ENCODE measurements at places on chromosomes 4 and X.

GRCh38 chr4:121794505-121795188 lies 6.5 kb upstream of the EXOSC9 start:
- DNase-seq: no peak

DNA sequence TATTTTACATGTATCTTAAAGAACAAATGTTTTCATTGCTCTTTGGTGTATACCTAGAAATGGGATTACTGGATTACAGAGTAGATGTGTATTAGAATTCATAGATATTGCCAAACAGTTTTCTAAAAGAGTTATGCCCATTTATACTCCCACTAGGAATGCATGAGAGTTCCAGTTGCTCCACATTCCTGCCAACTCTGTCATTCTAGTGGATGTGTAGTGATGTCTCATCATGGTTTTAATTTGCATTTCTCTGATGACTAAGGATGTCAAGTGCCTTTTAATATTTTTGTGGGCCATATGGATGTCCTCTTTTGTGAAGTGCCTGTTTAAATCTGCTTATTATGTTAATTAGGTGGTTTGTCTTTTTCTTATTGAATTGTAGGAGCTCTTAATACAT lies 65.6 kb upstream of the BMP2K start:
- no peak for DNase-seq

- no peak for DNase-seq
Observed at GRCh38 chrX:10135561-10136399, 21.0 kb upstream of the CLCN4 start.

DNA sequence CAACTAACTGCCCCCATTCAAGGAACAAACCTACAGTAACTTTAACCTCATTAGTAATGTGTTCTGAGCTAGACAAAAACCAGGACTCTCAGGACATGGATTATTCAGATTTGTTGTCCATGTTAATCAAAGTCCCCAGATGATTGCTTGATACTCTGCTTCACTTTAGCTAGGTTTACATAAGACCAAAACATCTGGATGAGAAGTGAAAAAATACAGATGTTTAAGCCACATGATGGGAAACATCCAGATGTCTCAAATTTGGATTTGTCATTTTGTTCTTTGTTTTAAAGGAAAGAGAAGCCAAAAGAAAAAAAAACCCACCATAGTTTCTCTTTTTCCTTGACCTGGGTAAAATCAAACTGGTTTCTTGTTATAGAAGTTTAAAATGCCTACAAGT lies 48.5 kb upstream of the NRK start:
- no peak for DNase-seq

- no peak for DNase-seq
Observed at GRCh38 chrX:87338510-87338909, 179.1 kb upstream of the KLHL4 start.

DNA sequence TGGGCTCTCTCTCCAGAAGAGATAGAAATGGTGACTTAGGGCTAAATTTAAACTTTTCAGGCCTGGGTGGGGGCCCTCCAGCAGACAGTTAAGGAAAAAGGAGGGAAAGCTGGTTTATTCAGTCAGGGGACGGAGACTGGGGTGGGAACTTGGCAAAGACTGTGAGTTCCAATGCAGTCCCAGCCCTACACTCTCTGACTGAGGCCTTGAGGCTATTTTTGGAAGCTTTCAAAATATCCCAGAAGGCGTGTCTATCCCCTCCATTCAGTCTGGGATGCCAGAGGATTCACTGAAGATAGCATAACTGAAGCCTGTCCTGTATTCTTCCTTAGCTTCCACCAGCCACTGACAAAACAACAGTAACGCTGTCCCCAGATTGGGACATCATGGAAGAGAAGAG lies 32.1 kb upstream of the MSN start:
- no peak for DNase-seq

DNA sequence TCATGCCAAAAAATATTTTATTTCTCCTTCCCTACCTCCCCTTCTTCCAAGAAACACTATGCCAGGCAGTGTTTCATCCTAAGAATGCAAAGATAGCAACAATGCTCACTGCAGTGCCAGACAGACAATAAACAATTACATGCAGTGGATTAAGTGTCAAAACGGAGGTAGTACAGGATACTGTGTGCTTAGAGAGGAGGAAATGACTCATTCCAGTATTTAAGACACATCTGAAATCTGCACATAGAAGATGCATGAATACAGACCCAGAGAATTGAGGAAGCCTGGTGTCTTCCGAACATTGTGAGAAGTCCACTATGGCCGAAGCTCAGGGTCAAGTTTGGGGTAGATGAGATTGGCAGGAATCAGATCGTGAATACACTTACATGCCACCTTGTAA lies 326.4 kb downstream of the PPP3CA start:
- DNase-seq: no peak

DNA sequence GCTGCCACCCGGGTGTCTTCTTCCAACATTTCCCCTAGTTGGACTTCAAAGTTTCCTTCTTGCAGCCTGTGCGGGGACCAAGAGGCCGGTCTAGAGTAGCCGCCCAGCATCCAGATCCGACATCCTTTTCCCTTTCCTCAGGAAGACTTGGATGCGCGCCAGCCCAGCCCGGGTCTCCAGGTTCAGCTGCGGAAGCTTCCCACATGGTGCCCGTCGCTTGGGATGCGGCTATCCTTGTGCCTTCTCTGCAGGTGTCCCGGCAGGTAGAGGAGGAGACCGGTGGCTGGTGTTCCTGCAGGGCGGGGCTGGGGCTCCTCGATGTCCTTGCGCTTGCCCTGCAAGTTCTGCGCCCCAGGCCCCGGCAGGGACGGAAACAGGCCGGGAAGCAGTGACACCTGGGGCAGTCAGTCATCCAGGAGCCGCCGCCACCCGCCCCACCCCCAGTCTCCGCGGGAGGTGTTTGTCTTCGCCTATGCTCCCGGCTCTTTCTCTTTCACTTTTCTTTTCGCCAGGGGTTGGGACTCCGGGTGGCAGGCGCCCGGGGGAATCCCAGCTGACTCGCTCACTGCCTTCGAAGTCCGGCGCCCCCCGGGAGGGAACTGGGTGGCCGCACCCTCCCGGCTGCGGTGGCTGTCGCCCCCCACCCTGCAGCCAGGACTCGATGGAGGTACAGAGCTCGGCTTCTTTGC lies at the start of gene IL15:
Gene IL15, plus strand, starts transcription at position 502 of the 689 bp plus-strand sequence. CDS start 82,882 bp downstream, outside the sequence.
- DNase-seq: peak; percentile 86

- DNase-seq: no peak
Observed at GRCh38 chr4:42018451-42018850, 28.1 kb downstream of the SLC30A9 start.

- no peak for DNase-seq
Observed at GRCh38 chr4:548976-549375, 27.1 kb downstream of the TMEM271 start.

DNA sequence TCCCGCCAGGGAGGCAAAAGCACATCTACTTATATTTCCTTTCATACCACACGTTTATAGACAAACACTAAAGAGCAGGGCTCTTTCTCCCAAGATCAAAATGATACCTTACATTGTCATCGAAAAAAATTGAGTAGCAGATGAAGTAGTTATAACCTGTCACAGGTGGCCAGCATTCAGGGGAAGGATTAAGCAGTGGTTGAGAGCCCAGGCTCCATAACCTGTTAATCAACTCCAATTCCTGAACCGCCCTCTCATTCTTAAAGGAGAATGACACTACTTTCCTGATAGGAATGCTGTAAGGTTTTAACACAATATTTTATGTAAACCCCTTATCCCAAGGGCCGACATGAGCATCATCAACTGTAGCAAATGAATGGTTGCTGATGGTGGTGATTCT lies 268.9 kb upstream of the KCNIP4 start:
- DNase-seq: no peak

- DNase-seq: no peak
Observed at GRCh38 chr4:139501927-139502899, 48.3 kb downstream of the RAB33B start.

DNA sequence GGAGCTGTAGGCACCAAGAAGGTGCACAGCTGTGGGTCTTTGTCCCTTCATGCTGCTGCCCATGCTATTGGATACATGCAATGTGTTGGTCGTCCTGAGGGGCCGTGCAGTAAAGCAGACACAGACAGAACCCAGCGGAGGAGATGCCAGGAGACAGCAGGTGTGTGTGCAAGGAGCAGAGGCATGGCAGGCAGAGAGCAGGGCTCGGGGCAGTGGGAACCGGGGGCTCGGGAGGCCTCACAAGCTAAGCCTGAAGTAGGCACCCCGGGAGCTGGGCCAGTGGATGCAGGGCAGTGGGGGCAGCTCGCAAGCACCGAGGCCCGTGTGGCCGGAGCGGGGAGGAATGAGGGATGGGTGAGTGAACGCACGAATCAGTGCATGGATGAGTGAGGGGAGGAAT lies 13.2 kb downstream of the HTRA3 start:
- no peak for DNase-seq

GRCh38 chrX:24341795-24342194 lies 18.6 kb upstream of the SUPT20HL1 start:
- no peak for DNase-seq

DNA sequence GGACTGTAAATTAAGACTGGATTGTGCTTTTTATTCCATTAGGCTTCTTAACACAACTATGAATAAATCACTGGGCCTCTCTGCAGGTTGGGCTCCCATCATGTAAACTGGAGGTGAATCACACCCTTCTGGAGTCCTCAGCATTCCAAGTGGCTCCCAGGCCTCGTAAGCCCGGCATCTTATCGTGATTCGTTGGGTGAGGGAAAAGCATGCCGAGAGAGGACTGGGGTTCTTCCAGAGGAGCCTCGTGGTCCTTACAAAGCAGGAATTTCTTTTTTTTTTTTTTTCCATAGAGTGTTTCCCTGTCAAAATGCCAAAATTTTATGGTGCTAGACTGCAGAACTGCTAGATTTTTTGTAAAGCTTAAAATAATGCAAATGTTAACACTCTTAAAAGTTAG lies 20.0 kb downstream of the CLDN22 start:
- no peak for DNase-seq

DNA sequence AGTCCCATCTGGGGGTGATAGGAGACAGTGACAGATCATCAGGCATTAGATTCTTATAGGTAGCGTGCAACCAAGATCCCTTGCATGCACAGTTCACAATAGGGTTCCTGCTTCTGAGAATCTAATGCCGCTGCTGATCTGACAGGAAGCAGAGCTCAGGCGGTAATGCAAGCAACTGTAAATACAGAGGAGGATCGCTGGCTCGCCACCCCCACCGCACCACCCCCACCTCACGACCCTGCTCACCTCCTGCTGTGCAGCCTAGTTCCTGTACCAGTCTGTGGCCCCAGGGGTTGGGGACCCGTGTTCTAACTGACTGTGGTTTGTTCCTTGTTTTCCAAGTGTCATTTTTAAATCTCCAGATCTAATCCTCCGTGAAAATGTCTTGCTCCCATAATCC lies 89.0 kb upstream of the MAPK10 start:
- no peak for DNase-seq

DNA sequence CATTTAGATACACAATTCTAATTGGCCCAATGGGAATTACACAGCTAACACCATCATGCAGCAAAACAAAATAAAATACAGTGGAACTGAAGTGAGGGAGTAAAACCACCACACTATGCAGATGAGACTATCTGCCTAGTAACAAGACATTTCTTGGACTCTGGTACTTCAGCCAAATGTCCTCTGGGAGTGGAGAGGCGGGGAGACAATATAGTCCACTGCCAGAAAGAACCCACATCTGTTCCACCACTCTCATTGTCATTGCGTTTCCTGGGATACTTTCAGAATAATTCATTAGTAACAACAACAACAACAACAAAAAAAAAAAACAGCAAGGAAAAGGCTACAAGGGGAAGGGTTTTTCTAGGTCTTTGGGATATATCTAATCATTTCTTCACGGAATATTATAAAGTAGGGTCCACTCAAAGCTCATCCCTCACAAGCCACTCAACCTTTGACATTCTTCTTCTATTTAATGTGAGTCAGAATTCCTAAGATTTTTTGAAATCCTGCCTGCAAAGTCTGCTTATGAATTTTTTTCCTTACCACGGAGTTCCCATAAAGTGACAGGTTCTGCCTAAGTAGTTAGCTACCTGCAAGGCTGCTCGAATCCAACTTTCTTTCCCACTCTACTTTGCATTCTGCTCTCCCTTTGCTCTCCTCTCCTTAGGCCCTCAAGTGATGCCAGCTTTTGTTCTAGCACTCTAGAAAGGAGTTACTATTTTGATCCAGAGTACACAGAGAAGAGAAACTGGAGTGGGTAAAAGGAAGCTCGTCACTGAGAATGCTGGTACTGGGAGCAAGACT lies 254.6 kb downstream of the CHIC1 start:
- no peak for DNase-seq

GRCh38 chr4:103098341-103098740 lies 1.3 kb downstream of the BDH2 start:
- DNase-seq: no peak

- DNase-seq: no peak
Observed at GRCh38 chrX:137353404-137353803, 212.5 kb upstream of the ZIC3 start.

DNA sequence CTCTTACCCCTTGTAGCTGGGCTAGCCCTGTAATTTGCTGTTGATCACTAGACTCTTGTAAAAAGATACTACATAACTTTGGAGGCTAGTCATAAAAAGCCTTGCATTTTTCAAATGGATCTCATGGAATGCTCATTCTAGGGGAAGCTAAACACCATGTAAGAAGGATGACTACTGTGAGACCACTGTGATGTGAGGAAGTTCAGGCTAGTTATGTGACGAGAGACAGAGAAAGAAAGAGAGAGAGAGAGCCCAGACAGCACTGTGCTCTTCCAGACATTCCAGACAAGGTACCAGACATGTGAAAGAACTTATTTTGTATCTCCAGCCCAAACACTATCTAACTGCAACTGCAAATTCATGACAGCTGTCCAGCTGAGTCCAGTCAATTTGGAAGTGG lies 404.6 kb upstream of the PITX2 start:
- no peak for DNase-seq

DNA sequence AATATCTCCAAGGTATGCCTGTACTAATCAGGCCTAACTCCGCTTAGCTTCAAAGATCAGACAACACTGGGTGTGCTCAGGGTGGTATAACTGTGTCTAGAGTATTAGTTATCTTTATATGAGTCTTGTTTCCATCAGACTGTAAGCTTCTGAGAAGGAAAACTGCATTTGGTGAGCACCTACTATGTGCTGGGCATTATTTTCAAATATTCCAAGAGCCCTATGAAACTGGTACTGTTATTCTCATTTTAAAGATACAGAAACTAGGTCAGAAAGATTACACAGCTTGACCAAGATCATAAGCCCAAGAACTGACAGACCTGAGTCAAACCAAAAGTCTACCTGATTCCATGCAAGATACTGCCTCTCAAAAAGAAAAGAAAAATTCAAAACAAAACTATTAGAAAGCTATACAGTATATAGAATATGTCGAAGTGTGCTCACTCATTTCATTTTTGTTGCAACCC lies 44.4 kb downstream of the LRBA start:
- DNase-seq: no peak

- no peak for DNase-seq
Observed at GRCh38 chr4:185825737-185826136, 13.7 kb upstream of the SORBS2 start.

GRCh38 chr4:74930162-74930561 lies 2.8 kb upstream of the PARM1 start:
- DNase-seq: no peak

DNA sequence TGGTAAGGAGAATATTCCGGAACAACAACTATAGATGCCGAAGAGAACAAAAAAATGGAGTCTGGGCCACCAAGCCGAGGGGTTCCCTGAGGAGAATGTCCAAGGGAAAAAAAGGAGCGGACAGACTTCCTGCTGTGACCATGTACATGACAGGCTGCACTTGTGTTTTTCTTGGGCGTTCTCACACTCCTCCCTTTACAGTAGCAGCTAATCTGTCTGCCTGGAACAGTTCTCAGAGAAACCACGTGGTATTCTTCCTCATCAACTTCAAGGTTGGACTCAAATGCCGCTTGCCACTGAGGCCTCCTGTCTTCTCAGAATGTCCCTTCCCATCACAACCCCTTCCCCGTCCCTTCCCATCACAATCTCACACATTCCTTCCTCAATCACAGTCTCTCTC lies 30.8 kb upstream of the MTNR1A start:
- DNase-seq: no peak

All from activated naive CD4-positive, alpha-beta T cell treated with anti-CD3 and anti-CD28 coated beads for 36 hours (primary cell).